Inflammatory macrophage treated with lipopolysaccharide for 1 hour (primary cell): ENCODE measurements at places on chromosomes 4 and X.

- no peak for DNase-seq
These were observed 736.1 kb upstream of the FRG1 start for GRCh38 chr4:189204616-189205015.

GRCh38 chrX:56994375-56995270 lies 718 bp downstream of the SPIN3 start:
- DNase-seq = peak; percentile 0

DNA sequence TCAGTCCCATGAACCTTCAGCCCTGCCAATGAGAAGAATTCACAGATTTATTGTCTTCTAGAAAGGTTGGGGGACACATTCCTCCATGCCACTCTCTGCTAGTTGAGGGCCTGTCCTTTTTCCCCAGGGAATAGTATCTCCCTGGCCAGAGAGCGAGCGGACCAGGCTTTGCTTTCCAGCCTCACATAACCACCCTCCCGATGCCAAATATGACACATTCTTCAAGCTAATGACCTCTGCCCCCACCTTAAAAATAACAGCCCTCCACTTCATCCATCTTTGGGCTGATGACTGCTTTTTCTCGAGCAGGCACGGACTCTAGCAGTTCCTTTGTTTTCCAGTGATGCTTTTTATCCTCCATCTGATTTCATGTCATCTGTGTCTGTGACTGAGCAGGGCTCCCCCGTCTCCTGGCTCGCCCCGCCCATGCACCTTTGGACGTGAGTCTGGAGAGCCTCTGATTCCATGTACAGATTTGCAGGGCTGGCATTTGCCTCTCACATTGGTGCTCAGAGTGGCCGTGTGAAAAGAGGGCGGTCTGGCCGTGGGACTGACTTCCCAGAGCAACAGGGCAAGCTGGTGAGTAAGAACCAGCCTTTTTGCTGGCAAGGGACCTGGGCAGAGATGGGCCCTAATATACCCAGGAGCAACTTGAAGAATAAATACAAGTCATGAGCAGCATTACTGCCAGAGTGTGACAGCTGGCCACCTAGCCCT lies 279.8 kb downstream of the BCOR start:
- no peak for DNase-seq

- no peak for DNase-seq
These were observed 3.2 kb downstream of the RASL11B start for GRCh38 chr4:52865300-52865699.

GRCh38 chr4:183369073-183369472 lies 46.8 kb upstream of the CLDN24 start:
- DNase-seq = no peak

- no peak for DNase-seq
These were observed 72.4 kb upstream of the TLR2 start for GRCh38 chr4:153611679-153612078.

DNA sequence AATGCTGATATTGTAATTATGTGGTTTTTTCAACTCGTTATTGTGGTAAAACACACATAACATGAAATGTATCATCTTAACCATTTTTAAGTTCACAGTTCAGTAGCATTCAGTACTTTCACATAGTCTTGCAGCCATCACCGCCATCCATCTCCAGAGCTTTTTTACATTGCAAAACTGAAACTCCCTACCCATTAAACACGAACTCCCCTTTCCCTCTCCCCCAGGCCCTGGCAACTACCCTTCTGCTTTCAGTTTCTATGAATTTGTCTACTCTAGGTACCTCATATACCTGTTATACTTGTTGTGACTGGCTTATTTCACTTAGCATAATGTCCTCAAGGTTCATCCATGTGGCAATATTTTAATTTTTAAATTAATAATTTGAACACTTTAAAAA lies 380.6 kb downstream of the MAPK10 start:
- no peak for DNase-seq

GRCh38 chrX:56728752-56729151 lies 291 bp upstream of the NBDY start:
- no peak for DNase-seq

GRCh38 chr4:3489451-3489962 lies 26.4 kb downstream of the DOK7 start:
- peak; percentile 60 for DNase-seq

DNA sequence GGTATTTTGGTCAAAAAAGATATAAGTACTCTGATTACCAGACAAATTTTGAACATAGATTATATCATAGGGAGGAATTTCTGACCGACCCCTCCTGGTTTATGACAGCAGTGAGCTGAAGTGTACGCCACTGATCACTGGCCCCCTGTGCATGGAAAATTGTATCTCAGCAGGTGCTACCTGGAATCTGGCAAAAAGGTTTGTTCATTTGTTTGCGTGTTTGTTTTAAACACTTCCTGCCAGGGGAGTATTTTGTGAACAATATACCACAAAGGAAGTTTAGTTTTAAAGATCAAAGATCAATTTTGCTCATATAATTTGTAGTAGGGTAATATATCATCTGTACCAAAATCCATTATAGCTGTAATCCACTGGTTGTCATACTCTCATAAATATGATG lies 219.7 kb upstream of the TENM3 start:
- DNase-seq = no peak

DNA sequence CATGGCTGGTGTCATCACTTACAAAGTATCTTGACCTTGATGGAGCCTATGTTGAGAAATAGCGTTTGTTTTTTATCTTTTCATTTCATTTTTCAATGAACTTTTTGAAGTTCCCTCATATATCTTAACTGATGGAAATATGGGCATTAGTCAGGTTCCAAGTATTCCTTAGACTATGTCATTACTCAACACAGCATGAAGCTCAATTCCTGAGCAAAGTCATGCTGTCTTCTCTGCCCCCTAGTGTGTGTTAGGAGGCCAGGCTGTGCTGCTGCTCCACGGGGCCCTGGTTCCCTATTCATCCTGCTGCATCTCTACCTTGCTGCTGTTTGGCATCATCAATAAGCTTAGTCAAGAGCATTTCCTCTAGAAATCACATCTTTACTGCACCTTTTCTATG lies 40.9 kb downstream of the GPR143 start:
- DNase-seq = no peak

DNA sequence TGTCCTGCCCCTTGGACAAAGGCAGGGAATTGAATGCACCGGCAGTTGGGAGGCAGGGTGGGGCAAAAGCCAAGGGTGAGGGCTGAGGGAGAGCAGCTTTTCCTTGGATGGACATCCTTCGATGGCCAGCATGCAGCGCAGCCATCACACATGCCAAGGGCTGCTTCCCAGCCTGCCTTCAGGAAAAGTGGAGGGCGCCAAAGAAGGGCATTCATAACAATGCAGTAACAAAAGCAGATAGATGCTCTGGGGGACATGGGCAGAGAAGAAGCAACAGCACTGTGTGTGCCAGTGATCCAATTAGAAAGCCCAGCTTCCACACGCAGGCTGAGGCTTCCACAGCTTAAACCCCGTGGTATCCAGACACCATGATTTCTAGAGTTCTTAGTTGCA lies 71.5 kb downstream of the TSPAN5 start:
- DNase-seq = no peak

DNA sequence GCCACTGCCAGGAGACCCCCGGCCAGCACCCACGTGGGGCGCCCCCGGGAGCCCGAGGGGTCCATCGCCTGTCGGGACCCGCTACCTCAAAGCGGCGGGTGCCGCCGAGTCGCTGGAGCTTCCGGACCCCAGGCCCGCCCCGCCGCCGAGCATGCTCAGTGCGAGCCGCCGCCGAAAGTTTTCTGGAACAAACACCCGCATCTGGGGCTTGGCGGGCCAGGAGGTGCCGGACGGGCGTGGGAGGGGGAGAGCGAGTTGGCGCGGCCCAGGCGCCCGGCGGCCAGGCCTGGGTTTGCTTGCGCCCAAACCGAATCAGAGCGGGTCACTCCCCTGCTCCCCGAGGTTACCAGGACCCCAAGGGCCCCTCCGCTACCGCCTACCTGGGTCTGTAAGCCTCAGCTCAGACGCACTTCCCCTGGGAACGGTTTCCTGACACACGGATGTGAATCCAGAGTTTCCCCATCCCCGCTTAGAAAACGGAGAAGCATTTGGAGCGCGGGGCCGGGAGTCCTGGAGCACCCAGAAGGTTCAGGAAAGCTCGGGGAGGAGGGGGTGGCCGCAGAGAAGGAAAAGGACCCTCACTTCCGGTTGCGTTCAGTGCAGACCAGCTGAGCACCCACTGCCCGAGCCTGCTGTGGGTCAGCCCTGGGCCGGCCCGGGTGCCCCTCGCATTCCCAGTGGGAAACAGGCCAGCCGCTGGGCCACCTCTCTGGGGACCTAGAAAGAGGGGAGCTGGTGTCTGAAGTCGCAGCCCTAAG lies at the start of gene EVC2:
TSS of gene EVC2 (minus strand) at position 111 of the 758 bp plus-strand sequence. CDS start at position 65, 46 bp downstream.
- DNase-seq = no peak

- DNase-seq = no peak
These were observed 79.9 kb downstream of the ZFX start for GRCh38 chrX:24229400-24229879.

DNA sequence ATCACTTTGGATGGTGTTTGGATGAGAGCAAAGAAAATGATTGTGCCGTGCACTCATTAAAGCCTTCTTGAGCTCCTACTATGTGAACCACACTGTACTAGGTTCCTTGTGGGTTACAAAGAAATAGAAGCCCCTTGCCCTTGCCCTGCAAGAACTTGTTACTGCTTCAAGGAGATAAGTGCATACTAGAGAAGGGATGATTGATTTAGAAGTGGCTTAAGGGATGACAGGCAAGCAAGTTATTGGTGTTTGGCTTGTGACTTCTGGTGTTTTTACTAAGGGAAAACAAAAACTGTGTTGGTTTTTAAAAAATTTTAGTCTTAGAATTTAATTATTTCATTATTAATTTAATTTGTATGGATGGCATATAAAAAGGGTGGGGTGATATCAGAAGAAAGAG lies 67.4 kb downstream of the IL21 start:
- DNase-seq = no peak
